ENCODE measurements at places on chromosomes 5 and 9. TPM values are rescaled to one million over a fixed set of nuclear protein-coding genes. Genes with fewer than 3 reads are reported as not detected.

SGCD gene
- total RNA-seq, result 3.9 TPM

MATR3 gene
- 115 TPM for total RNA-seq

LRSAM1 gene
- total RNA-seq, result 12.2 TPM

THG1L gene
- total RNA-seq, result 7.5 TPM

TNFSF15 gene
- 0.29 TPM for total RNA-seq

SPINK6 gene
- not detected for total RNA-seq

PAPPA gene
- total RNA-seq, result 5.7 TPM

ECM2 gene
- 71.3 TPM for total RNA-seq

BARHL1 gene
- not detected for total RNA-seq

PCDHGA1 gene
- total RNA-seq, result 0.48 TPM

FBP1 gene
- total RNA-seq, result 14.5 TPM

SPATA9 gene
- 3.5 TPM for total RNA-seq

C1QTNF2 gene
- total RNA-seq, result 0.64 TPM

KIF3A gene
- 5.2 TPM for total RNA-seq

SH3TC2 gene
- 0.64 TPM for total RNA-seq

RGS7BP gene
- 0.93 TPM for total RNA-seq

TLX3 gene
- total RNA-seq, result not detected

MEIKIN gene
- total RNA-seq, result 1.0 TPM

C7 gene
- 326 TPM for total RNA-seq

SLC4A9 gene
- 0.22 TPM for total RNA-seq

LCN9 gene
- not detected for total RNA-seq

ECSCR gene
- 26.7 TPM for total RNA-seq

CAMK2A gene
- not detected for total RNA-seq

PCDHA9 gene
- total RNA-seq, result 0.22 TPM

NR5A1 gene
- total RNA-seq, result not detected

SHOC1 gene
- total RNA-seq, result not detected

RNF180 gene
- total RNA-seq, result 13.0 TPM

PCDHAC2 gene
- 1.1 TPM for total RNA-seq

PCDH1 gene
- total RNA-seq, result 43.8 TPM

RECK gene
- total RNA-seq, result 18.5 TPM

FCN2 gene
- 1.2 TPM for total RNA-seq

CTNNAL1 gene
- 53.1 TPM for total RNA-seq

FAM221B gene
- total RNA-seq, result not detected

NPR2 gene
- 23.2 TPM for total RNA-seq

TPRN gene
- total RNA-seq, result 5.1 TPM

TPD52L3 gene
- total RNA-seq, result not detected

MIGA2 gene
- total RNA-seq, result 17.3 TPM

SHROOM1 gene
- 10.6 TPM for total RNA-seq

ADAMTS6 gene
- total RNA-seq, result 1.3 TPM

GTF3C5 gene
- total RNA-seq, result 32.3 TPM

SLC6A7 gene
- total RNA-seq, result not detected

C1QTNF3 gene
- 2.7 TPM for total RNA-seq

OR1Q1 gene
- not detected for total RNA-seq

CDX1 gene
- 0.35 TPM for total RNA-seq

SVEP1 gene
- 359 TPM for total RNA-seq

GARNL3 gene
- total RNA-seq, result 5.6 TPM

LCN15 gene
- 0.32 TPM for total RNA-seq

EGFLAM gene
- total RNA-seq, result 132 TPM

THBS4 gene
- total RNA-seq, result 61.5 TPM

DNAI1 gene
- total RNA-seq, result not detected

NOTCH1 gene
- 89.5 TPM for total RNA-seq

HACD4 gene
- total RNA-seq, result 2.2 TPM

RBM22 gene
- 44.1 TPM for total RNA-seq

SLC34A1 gene
- not detected for total RNA-seq

GPR150 gene
- total RNA-seq, result 0.32 TPM

ANKRD18B gene
- not detected for total RNA-seq

LCP2 gene
- 52.4 TPM for total RNA-seq

F12 gene
- total RNA-seq, result not detected

CDKN2B gene
- 68.7 TPM for total RNA-seq

Data from mesenteric fat pad (tissue), 1 donor.